NCI-H460 (cell line): ENCODE measurements at places on chromosomes 4 and X. TPM values are rescaled to one million over a fixed set of nuclear protein-coding genes. Genes with fewer than 3 reads are reported as not detected.

SFRP2 gene
- not detected in 2 replicates for total RNA-seq

PRDM5 gene
- total RNA-seq, result 10.0 and 11.9 TPM in 2 replicates

KDM6A gene
- total RNA-seq, result 17.1 and 22.1 TPM in 2 replicates

DCLK2 gene
- total RNA-seq, result 12.0 and 12.8 TPM in 2 replicates

PLP2 gene
- 238 and 249 TPM in 2 replicates for total RNA-seq

TCEAL5 gene
- total RNA-seq, result not detected in 2 replicates
